ENCODE measurements at places on chromosomes 2 and 18. TPM values are rescaled to one million over a fixed set of nuclear protein-coding genes. Genes with fewer than 3 reads are reported as not detected.
A peak's percentile ranks its signal among the peaks of the same experiment; 100 is the strongest.

EPB41L3 gene
- 2.7 TPM for polyA plus RNA-seq

DNA sequence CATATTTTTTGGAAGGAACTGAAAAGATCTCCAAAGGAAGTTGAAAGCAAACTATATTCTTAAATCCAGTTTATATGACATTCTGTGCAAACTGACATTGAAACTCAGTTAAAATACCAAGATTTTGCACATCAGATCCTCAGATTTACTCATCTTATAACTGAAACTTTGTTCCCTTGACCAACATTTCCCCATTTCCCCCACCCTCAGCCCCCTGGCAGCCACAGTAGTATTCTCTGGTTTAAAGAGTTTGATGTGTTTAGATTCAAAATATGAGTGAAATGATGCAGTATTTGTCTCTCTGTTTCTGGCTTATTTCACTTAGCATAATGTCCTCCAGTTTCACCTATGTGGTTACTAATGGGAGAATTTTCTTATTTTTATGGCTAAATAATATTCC, 99.2 kb upstream of the ITGA4 start:
- no peak for DNase-seq
- H3K4me1 ChIP-seq = no peaks in the 10 kb centered on the region
- H3K27ac ChIP-seq = no peak overlapping the region
- no peaks in the 10 kb centered on the region for H3K36me3 ChIP-seq
- no peak overlapping the region for H3K4me3 ChIP-seq

TTN gene
- polyA plus RNA-seq = 653 TPM

- H3K27me3 ChIP-seq = peaks cover 29% of the 10 kb centered on the region
- peak; percentile 7 for DNase-seq
- H3K36me3 ChIP-seq = no peaks in the 10 kb centered on the region
- no peak overlapping the region for H3K4me3 ChIP-seq
- no peaks in the 10 kb centered on the region for H3K4me1 ChIP-seq
- H3K27ac ChIP-seq = no peak overlapping the region
These were observed 8.4 kb upstream of the MEIS1 start for GRCh38 chr2:66426244-66427111.

GRCh38 chr2:175432021-175432420, 250.5 kb upstream of the ATP5MC3 start:
- H3K4me1 ChIP-seq = no peaks in the 10 kb centered on the region
- no peaks in the 10 kb centered on the region for H3K27me3 ChIP-seq
- no peak overlapping the region for H3K4me3 ChIP-seq
- no peaks in the 10 kb centered on the region for H3K36me3 ChIP-seq
- no peak for DNase-seq
- no peak overlapping the region for H3K27ac ChIP-seq

PJVK gene
- polyA plus RNA-seq = 1.1 TPM

DNA sequence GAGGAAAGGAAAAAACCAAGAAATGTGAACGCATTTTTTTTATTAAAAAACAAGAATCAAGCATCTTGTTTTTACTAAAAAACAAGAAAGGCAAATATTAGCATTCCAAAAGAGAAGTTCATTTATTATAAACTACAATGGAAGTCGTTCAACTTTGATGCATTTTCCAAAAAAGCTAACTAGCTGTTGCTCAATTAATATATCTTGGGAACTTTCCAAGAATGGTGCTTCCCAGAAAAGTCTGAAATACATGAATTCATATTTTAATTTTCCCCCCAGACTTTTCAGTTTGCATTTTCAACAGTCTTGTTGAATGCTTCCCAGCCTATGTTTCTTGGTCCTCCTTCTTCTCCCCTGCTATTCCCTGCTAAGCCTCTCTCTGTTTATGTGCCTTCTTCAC, 7.5 kb upstream of the RND3 start:
- H3K27ac ChIP-seq = no peak overlapping the region
- no peaks in the 10 kb centered on the region for H3K36me3 ChIP-seq
- DNase-seq = no peak
- H3K4me1 ChIP-seq = no peaks in the 10 kb centered on the region
- no peaks in the 10 kb centered on the region for H3K27me3 ChIP-seq
- H3K4me3 ChIP-seq = no peak overlapping the region

GRCh38 chr2:129752686-129753085, 226.8 kb upstream of the RAB6C start:
- no peak overlapping the region for H3K27ac ChIP-seq
- no peaks in the 10 kb centered on the region for H3K36me3 ChIP-seq
- H3K27me3 ChIP-seq = no peaks in the 10 kb centered on the region
- H3K4me3 ChIP-seq = no peak overlapping the region

ANKRD29 gene
- polyA plus RNA-seq = 3.1 TPM

DNA sequence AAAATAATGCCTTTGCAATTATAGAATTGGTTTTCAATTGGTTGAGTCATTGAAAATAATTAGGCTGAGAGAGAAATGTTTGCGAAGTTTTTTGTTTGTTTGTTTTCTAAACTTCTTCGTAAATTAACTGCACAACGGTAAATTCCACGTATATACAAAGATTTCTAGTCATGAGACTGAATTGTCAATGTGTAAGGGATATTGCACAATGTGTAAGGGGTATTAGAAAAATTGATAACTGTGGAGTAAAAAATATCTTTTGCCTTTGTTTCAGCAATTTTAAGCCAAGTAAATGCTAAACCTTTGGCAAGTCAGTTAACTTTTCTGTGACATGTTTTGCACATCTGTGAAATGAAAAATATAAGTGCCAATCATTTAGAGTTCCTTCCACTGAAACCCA, 606.0 kb downstream of the TMEM182 start:
- no peaks in the 10 kb centered on the region for H3K36me3 ChIP-seq
- H3K4me1 ChIP-seq = no peaks in the 10 kb centered on the region
- no peaks in the 10 kb centered on the region for H3K27me3 ChIP-seq
- H3K27ac ChIP-seq = no peak overlapping the region

DNA sequence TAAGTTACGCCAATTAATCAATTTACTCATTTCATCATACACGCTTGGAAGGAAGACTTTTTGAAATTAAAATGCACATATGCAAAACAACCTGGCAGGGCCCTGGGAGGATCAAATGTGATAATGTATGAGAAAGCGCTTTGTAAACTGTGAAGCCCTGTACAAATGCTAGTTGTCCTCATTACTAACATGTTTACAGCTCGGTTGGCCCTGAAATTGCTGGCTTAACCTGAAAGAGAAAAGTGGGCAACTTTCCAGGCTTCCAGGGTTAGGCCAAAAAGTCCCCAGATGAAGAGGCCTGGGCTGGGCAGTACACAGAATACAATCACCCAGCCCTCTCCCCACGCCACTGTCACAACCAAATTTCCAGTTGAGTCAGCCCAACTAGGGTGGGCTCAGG, 60.2 kb downstream of the DNMT3A start:
- H3K36me3 ChIP-seq = peaks cover 34% of the 10 kb centered on the region
- no peaks in the 10 kb centered on the region for H3K27me3 ChIP-seq
- no peak for DNase-seq
- no peak overlapping the region for H3K27ac ChIP-seq
- no peak overlapping the region for H3K4me3 ChIP-seq
- peaks cover 56% of the 10 kb centered on the region for H3K4me1 ChIP-seq

DNA sequence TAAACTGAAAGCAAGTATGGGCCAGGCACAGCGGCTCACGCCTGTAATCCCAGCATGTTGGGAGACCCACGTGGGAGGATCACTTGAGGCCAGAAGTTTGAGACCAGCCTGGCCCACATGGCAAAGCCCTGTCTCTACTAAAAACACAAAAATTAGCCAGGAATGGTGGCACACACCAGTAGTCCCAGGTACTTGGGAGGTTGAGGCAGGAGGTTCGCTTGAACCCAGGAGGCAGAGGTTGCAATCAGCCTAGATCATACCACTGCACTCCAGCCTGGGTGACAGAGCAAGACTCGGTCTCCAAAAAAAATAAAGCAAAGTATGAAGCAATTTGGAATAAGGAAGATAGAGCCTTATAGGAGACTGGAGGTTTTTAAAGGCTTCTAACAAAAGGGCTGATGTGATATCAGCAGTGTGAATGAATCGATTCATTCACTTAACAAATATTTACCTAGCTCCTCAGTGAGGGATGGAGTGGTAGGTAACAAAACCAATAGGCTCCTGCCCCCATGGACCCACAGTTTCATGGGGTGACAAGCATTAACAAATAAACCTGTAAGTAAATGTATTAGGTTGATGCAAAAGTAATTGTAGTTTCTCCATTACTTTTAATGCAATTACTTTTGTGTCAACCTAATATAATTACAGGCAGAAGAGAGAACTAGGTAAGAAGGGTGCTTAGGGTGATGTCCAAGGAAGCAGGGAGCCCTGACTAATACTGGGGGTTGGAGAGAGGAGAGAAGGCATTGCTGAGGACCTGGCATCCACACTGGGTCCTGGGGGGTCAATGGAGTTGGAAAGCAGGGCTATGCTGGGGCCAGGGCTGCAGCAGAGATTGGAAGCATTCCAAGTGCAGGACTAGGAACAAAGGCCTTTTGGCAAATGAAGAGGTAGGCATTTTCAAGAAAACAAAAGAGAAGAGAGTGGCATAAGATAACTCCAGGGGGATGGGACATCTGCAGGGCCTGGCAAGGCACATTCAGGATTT, 195.4 kb upstream of the ARL4C start:
- peaks cover 13% of the 10 kb centered on the region for H3K4me1 ChIP-seq
- no peaks in the 10 kb centered on the region for H3K27me3 ChIP-seq
- H3K4me3 ChIP-seq = no peak overlapping the region
- no peaks in the 10 kb centered on the region for H3K36me3 ChIP-seq
- DNase-seq = no peak

PRR30 gene
- polyA plus RNA-seq = not detected

DNA sequence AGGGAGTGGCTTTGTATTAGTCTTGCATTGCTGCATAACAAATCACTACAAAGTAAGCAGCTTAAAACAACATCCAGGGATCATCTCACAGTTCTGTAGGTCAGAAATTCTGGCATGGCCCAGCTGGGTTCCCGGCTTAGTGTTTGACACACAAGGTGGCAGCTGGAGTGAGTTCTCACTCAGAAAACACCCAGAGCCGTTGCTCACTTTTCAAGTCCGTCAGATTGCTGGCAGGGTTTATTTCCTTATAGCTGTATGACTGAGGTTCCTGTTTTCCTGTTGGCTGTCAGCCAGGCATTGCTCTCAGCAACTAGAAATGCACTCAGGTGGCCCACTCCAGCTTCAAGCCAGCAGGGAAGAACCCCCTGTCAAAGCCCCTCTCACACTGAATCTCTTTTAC, 324.1 kb downstream of the CCDC178 start:
- no peak overlapping the region for H3K4me3 ChIP-seq
- H3K36me3 ChIP-seq = no peaks in the 10 kb centered on the region
- DNase-seq = no peak
- no peaks in the 10 kb centered on the region for H3K27me3 ChIP-seq
- no peak overlapping the region for H3K27ac ChIP-seq
